T-cell (primary cell): ENCODE measurements at places on chromosomes 1 and 21.
A peak's percentile ranks its signal among the peaks of the same experiment; 100 is the strongest.

DNA sequence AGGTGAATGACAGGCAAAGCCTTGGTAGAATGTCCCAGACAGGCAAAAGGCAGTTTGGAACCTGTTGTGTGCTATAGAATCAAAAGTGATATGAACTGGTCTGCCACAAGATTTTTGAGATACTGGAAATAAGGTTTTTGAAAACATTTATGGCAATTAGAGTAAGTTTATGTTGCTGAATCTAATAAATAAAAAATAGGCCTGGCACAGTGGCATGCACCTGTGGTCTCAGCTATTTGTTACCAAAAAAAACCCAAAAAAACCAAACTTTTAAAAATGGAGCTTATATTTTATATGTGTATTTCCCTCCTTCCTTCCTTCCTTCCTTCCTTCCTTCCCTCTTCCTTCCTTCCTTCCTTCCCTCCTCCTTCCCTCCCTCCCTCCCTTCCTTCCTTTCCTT, 76.4 kb upstream of the ARTN start:
- DNase-seq, result no peak

DNA sequence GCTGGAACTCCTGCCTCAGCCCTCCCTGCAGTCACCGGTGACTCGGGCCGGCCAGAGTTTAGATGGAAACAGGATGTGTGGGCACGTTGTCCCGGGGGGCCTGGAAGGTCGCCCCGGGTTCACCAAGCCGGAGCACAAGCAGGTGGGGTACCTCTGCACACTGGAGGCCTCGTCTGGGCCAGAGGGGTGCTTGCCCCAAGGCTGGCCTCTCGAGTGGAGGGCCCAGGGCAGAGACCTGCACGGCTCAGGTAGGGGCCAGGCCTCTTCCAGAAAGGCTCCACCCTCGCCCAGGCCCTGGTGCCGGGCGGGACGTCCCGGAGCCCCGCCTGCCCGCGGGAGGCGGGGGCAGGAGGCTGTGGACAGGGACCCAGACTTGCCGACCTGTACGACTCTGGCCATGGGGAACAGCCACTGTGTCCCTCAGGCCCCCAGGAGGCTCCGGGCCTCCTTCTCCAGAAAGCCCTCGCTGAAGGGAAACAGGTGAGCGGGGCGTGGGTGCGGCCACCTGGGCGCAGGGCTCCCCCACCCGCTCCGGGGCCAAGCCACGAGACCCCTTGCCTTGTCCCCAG, at the start of gene PLEKHN1:
TSS of gene PLEKHN1 (plus strand) at position 348 of the 569 bp plus-strand sequence. CDS start at position 398, 50 bp downstream.
- no peak for DNase-seq

GRCh38 chr1:37553927-37554808, at the start of gene SNIP1:
Gene SNIP1, minus strand, starts transcription at chr1:37554293. Its CDS starts 64 bp downstream, at chr1:37554229.
- peak; percentile 86 for DNase-seq

DNA sequence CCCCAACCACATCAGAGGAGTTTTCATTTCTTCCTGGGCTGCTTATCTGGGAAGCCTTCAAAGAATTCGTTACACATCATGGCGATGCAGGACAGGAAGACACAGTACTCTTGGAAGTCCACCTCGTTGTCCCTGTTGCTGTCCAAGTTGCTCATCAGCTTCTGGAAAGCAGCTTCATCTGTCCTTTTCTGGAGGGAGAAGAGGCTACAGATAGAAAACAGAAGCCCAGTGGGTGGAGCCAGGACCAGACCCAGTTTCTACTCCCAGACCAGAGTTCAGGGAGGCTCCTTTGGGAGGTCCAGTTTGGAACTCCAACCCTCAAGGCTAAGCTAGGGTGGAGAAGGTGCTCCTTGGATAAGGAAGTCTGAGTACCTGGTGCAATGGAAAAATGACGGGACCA, 1.9 kb downstream of the S100A4 start:
- DNase-seq, result no peak

- DNase-seq, result no peak
These were observed 181.1 kb downstream of the RWDD3 start for GRCh38 chr1:95415146-95415545.
